RKO (cell line): ENCODE measurements at places on chromosomes 2 and 18.

DNA sequence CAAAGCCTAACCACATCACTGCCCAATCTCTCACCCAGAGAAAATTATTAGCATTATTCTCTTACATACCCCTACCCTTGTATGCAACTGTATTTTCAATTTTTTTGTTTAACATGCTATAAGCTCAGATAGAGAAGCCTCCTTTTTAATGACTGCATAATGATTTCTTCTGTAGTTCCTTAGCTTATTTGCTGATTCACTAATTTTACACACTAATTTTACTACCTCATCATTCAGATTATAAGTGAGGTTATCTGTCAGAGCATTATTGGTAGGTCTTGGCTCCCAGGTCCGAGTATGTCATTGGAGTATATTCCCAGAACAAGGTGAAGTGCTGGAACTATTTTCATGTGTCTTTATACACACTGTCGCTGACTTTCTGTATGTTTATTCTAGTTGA is 45.4 kb downstream of the RHBDD1 start:
- DNase-seq: no peak

- DNase-seq: peak; percentile 57
Measured at GRCh38 chr18:76923485-76924085, 101.2 kb downstream of the ZNF236 start.

GRCh38 chr2:62313449-62314227 is 117.7 kb downstream of the B3GNT2 start:
- no peak for DNase-seq

GRCh38 chr2:98297817-98298682 is 48.2 kb upstream of the CNGA3 start:
- no peak for DNase-seq

- peak; percentile 8 for DNase-seq
Measured at GRCh38 chr18:33914399-33914798, 310.3 kb downstream of the NOL4 start.

GRCh38 chr2:181894381-181894780 is 2.9 kb downstream of the ITPRID2 start:
- DNase-seq: no peak

- no peak for DNase-seq
Measured at GRCh38 chr18:70425236-70425635, 136.4 kb downstream of the SOCS6 start.

GRCh38 chr2:1744446-1745170 is at the start of gene PXDN:
PXDN (minus strand) TSS chr2:1744515; CDS start chr2:1744455, 60 bp downstream.
- DNase-seq: no peak
